ENCODE measurements at places on chromosomes 6 and 20.

GRCh38 chr6:152094992-152095592 lies 287.6 kb downstream of the ESR1 start:
- DNase-seq: peak; percentile 99

- no peak for DNase-seq
Observed at GRCh38 chr20:62961310-62961783, 8.8 kb downstream of the SLC17A9 start.

- DNase-seq: no peak
Observed at GRCh38 chr20:976033-976432, 26.1 kb downstream of the RSPO4 start.

DNA sequence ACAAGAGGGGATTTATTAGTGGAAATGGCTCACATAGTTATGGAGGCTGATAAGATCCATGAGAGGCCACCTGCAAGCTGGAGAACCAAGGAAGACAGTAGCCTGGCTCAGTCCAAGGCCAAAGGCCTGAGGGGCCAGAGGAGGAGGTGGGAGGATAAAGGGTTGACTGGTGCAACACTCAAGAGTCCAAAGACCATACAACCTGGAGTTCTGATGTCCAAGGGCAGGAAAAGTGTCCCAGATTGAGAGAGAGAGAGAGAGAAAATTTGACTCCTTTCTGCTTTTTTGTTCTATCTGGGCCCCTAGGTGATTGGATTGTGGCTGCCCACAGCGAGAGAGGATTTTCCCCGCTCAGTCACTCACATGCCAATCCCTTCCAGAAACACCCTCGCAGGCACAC lies 8.0 kb downstream of the HLA-F start:
- no peak for DNase-seq

DNA sequence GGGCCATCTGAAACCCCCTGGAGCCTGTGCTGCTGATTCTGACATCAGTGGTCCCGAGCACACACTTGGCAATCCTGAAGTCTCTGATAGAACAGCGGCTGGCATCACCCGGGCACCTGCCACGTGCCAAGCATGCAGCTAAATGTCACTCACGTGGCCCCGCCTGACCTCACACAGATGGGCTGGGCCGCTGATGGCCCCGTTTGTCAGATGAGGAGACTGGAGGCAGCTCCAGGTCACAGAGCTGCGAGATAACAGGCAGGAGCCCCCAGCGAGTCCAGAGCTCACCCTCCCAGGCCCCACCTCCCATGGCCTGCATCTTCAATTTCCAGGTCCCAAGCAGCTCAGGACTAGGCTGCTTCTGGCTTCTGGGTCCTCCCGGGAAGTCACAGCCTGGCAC lies 67.2 kb downstream of the YTHDF1 start:
- no peak for DNase-seq

DNA sequence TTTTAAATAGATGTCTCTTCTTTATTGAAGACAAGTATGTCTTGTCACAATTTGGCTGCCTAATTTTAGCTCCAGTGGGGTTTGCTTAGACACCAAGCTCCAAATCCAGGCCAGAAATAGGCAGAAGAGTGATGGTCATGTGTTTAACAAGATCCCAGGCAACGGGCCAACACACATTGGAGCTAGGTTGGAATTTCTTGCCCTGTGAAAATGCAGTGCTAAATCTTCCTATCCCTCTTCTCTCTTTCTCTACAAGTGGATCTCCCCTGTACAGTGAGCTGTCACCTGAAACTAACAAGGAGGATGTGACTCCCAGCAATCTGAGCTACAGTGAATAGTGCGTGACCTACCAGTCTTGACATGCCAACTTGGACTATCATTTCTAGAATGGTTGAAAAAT lies 65.3 kb upstream of the VGLL2 start:
- no peak for DNase-seq

DNA sequence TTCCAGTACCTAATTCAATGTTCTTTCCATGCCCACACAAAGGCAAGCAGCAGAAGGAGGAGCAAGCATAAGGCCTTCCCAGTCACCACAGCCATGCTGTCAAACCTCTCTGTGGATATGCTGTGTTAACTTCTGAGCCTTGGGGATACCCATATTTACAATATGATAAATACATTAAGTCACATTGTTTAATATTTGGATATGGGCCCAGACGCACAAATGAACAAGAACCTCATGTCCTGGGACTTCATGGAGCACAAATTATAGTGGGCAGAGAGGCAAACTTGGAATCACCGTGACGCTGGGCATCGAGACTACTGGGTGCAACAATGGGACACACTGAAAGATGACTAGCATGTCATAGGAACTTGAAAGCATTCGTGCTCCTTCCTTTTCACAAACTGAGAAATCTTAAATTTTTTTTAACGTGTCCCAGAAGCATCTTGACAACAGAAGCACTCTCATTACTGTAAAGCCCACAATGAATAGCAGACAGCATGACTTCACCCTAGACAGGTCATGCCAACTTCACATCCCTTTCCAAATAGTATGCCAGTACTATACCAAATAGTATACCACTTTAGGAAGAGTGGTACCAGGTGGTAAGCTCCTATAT lies 16.0 kb downstream of the SOD2 start:
- DNase-seq: no peak

- DNase-seq: no peak
Observed at GRCh38 chr6:158703111-158703836, 53.4 kb downstream of the SYTL3 start.

DNA sequence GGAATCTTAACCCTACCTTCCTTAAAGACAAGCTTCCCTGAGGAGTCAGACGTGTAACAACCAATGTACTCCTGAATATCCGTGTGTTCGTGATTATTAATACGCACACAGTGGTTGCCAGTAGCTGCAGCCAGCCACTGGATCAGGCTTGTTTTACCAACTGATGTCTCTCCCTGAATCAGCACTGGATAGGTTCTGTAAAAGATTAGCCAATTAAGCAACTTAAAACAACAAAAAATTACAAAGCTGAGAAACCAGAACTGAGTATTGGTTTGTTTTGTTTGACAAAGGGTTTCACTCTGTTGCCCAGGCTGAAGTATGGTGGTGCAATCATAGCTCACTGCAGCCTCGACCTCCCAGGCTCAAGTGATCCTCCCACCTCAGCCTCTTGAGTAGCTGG lies 69.3 kb downstream of the MDN1 start:
- DNase-seq: no peak

DNA sequence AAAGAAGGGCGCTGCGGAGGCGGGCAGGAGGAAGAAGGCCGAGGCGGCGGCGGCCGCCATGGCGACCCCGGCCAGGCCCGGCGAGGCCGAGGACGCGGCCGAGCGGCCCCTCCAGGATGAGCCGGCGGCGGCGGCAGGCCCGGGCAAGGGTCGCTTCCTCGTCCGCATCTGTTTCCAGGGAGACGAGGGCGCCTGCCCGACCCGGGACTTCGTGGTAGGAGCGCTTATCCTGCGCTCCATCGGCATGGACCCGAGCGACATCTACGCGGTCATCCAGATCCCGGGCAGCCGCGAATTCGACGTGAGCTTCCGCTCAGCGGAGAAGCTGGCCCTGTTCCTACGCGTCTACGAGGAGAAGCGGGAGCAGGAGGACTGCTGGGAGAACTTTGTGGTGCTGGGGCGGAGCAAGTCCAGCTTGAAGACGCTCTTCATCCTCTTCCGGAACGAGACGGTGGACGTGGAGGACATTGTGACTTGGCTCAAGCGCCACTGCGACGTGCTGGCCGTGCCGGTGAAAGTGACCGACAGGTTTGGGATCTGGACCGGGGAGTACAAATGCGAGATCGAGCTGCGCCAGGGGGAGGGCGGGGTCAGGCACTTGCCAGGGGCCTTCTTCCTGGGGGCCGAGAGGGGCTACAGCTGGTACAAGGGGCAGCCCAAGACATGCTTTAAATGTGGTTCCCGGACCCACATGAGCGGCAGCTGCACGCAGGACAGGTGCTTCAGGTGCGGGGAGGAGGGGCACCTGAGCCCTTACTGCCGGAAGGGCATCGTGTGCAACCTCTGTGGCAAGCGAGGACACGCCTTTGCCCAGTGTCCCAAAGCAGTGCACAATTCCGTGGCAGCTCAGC lies 780 bp downstream of the ZCCHC3 start:
- no peak for DNase-seq

Data from BJ (cell line).